ENCODE measurements at places on chromosomes 4 and X.

DNA sequence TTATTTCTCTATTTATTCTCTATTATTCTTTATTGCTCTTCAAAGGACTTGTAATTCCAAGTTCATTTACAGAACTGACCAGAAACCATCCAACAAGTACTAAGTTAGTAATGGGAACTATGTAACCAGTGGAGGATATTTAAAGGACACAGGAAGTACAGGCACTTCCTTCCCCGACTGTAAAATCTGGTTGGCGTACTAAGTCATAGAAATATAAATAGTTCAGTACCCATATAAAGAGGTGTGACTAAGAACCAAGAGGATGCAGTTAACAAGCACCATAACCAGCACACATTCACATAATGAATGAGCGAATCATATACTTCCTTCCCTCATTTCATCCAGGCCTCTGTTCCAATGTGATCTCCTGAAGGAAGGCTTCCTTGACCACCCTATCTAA, 3.6 kb upstream of the EIF4E start:
- DNase-seq, result no peak

GRCh38 chrX:54067766-54068165, 23.5 kb upstream of the PHF8 start:
- no peak for DNase-seq

GRCh38 chr4:101967697-101968346, 177.3 kb downstream of the BANK1 start:
- DNase-seq, result no peak

DNA sequence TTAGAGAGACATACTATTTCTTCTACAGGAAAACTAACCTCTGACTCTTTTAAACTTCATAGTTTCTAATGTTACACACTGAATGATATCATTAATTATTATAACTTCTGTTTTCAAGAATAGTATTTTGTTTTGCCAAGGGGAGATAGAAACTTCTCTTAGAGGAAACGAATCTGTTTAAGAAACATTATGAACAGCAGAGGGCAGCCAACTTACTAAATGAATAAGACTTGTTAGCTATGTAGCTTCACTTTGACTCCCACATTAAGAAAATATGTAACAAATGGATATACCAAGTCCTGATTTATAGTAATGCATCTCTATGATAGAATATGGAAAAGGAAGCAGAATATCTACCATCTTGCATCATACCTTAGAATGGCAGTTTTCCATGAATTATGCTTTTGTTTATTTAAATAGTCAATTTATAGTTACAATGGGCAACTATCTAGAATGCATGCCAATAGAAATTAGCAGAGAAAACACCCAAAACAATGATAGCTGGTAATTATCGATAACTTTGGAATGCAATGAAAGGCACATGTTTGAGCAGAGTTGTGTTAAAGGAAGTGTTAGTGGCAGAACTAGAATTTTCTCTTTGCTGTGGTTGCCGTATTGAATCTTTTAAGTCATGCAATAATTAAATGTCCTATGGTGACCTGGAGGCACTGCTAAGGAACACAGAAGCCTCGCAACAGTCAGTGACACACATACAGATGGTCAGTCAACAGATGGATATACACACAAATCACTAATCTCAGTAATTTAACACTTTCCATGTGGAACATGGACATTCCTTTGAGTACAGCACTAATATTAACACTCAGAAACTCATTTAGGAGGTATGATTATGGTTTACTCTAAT, 105.7 kb upstream of the PDLIM3 start:
- DNase-seq, result peak; percentile 11

GRCh38 chr4:42654631-42655268, 2.2 kb downstream of the ATP8A1 start:
- DNase-seq, result no peak

GRCh38 chrX:13235930-13236329, 83.9 kb downstream of the ATXN3L start:
- DNase-seq, result peak; percentile 2

DNA sequence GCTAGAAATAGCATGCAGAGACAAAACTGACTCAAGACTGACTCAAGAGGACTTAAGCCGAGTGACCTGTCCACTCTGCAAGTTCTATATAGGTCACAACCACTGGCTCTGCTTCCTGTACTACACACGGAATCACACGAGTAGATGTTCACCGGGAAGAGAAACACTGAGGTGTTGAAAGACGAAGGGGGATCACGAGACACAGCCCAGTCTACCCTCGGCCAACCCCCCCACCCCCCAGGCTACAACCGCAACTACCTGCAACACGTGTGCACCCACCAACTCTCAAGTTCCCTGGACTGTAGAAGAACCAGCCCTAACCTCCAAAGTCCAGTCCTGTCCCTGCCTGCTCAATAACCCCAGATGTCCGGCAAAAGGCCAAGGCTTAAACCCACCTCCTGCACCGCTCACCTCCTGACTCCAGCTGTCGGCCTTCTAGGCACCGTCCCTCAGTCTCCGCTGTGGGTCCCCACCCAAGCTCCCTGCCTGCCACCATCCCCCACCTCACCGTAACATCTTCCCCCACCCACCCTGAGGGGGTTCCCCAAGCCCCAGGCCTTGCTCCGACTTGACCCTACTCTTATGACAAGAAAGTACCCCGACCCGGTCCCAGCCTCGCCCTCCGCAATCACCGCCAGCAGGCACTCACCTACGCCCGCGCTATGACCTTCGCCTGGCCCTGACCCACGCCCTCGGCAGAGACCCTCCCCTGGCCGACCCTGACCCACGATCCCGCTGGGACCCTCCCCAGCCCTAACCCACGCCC, 739 bp downstream of the GAK start:
- DNase-seq, result no peak

All from NCI-H748 treated with DMSO at 0.1 percent for 48 hours (cell line).